ENCODE measurements at places on chromosomes 12 and 14. TPM values are rescaled to one million over a fixed set of nuclear protein-coding genes. Genes with fewer than 3 reads are reported as not detected.
A peak's percentile ranks its signal among the peaks of the same experiment; 100 is the strongest.

- DNase-seq: no peak
These were observed 12.5 kb upstream of the STRN3 start for GRCh38 chr14:31038521-31039166.

- no peak for DNase-seq
These were observed 67.3 kb downstream of the ZNF664 start for GRCh38 chr12:124040291-124040690.

- no peak for DNase-seq
These were observed 23.3 kb downstream of the PPP1R36 start for GRCh38 chr14:64573109-64573508.

GRCh38 chr14:51871846-51872245 lies 11.4 kb downstream of the GNG2 start:
- no peak for DNase-seq

DNA sequence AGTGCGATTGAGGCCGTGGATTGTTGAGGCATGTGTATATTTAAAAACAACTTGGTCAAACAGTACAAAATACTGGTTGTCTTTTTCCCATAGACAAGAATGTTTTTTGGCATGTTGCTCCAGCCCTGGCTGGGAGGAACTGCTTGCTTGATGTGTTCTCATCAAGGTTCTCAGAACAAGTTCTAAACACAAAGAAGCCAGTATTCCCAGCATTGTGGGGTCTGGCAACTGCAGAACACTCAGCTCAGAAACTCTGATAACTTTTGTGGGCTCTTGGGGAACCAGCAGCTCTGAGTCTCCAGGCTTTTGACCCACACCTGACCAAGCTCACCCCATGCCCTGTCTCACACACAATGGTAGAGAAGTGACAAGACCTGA lies 27.1 kb upstream of the DICER1 start:
- no peak for DNase-seq

GRCh38 chr12:84767079-84767478 lies 145.5 kb downstream of the SLC6A15 start:
- DNase-seq: no peak

DNA sequence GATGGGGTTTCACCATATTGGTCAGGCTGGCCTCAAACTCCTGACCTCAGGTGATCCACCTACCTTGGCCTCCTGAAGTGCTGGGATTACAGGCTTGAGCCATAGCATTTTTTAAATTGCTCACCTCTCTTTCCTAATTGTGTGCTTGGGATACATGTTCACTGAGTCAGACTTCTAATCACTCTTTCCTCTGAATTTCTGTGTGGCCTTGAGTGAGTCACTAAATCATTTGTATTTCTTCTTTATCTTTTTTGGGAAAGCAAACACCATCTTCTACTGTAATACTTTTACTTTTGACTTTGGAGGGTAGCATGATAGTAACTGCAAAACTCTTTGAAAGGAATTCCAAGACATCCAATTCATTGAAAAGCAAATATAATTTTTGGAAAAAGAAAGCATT lies 60.8 kb downstream of the FLRT2 start:
- no peak for DNase-seq

- DNase-seq: no peak
These were observed 40.6 kb downstream of the LTBP2 start for GRCh38 chr14:74571441-74571841.

GRCh38 chr12:132771126-132771838 lies 9.7 kb upstream of the ANKLE2 start:
- DNase-seq: peak; percentile 70

- DNase-seq: no peak
These were observed 83.8 kb upstream of the RFLNA start for GRCh38 chr12:124210991-124211577.

The PMEL gene
- total RNA-seq: not detected

The COA8 gene
- total RNA-seq: 24.7 TPM
